ENCODE measurements at places on chromosomes 16 and 17.

- no peak for DNase-seq
Observed at GRCh38 chr17:38926293-38927070, 1.1 kb downstream of the LASP1NB start.

DNA sequence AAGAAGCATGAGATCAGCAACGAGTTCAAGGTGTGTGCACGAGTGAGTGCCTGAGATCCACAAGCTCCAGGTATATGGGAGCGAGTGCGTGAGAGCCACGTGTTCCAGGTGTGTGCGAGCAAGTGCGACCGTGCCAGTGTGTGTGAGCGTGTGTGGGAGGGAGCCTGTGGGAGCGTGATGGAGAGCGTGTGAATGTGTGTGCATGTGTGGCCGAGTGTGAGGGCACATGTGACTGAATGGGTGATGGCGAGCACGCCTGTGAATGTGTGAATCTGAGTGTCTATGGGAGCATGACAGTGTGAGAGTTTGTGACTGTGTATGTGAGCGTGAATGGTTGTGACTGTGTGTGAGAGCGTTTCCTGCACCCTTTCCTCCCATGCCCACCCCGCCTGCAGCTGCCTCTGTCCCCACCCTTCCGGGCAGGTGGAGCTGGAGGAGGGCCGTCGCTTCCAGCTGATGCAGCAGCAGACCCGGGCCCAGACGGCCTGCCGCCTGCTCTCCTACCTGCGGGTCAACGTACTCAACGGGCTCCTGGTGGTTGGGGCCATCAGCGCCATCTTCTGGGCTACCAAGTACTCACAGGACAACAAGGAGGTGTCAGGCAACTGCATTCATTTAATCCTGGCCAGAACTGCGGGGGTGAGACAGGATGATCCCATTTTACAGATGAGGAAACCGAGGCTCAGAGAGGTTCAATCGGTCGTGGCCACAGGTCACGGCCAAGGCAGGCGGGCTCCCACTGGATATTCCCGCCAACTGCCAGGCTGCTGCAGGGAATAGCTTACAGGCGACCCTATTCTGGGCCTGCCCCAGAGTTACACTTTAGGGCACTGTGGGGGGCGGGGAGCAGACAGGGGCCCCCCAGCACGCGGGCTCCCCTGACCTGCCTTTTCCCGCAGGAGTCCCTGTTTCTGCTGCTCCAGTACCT is 3.7 kb downstream of the TMC8 start:
- no peak for DNase-seq

- DNase-seq: no peak
Observed at GRCh38 chr17:3019761-3020160, 43.6 kb downstream of the OR1D5 start.

DNA sequence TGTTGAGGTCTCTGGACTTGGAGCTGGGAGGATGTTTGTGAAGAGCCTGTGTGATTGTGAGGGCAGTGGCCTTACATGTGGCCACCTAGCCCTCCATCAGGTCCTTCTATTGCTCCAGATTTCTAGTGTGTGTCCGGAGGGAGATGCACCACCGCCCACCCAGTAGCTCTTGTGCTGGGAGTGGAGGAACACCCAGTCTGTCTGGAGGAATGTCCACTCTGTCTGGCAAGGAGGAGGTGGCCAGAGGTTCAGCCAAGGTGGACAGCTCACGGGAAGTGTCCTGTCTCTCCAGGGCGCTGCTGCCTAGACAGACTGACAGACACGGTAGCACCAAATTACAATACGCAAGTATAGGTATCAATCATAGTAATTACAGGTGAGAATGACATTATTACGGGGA is 10.6 kb downstream of the RPTOR start:
- DNase-seq: no peak

DNA sequence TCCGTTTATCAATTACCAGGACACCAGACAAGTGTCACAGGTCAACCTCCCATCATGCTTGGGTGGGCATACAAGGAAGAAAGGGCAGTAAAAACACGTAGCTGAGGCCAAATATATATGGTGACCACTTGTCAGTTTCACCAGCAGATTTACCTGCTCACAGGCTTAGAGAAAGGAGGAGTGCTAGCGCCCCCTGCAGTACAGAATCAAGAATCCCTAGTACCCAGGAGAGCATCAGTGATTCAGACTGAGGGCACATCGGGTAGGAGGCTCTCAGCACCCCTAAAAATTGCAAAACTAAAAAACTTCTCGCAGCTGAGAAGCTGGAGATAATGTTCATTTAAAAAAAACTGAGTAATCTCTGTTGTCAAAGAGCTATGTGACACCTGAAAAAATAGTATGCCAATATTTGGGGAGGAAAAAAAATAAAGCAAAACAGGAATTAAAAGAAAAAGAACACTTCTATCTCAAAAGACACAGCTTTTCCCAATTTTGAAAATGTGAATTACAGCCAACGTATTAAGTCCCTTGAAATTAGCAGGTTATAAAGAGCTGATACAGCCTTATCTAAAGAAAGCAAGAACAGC is 21.2 kb upstream of the MON1B start:
- peak; percentile 23 for DNase-seq

DNA sequence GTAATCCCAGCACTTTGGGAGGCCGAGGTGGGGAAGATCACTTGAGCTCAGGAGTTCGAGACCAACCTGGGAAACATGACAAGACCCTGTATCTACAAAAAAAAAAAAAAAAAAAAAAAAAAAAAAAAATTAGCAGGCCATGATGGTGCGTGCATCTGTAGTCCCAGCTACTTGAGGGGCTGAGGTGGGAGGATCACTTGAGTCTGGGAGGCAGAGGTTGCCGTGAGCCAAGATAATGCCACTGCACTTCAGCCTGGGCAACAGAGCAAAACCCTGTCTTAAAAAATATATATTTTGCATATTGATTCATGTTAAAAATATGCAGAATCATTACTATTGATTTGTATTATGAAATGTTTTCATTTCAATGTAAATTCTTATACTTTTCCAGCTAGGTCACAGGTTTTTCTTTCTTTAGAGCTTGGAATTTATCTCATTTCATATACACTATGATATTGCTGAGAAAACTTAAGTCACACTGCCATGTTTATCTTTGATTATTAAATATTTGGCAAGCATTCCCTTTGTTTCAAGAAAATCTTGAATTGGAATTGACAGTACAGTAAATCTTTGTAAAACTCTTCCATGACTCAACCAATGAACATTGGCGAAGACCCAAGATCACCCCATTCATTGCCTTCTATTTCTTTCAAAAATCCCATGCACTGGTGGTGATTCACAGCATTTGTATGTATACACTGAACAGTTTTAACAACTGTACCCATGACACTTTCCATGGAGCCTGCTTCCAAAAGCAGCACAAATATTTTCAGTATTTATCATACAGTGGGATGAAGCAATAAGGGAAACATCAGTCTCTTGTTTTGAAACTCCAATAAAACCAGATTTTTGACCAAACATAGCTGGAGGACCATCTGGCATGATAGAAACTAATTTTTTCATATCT is 83.5 kb upstream of the TNRC6A start:
- peak; percentile 91 for DNase-seq

- no peak for DNase-seq
Observed at GRCh38 chr17:8873801-8874715, 6.6 kb upstream of the PIK3R6 start.

GRCh38 chr16:26464576-26465266 is 602.0 kb upstream of the C16orf82 start:
- DNase-seq: no peak

DNA sequence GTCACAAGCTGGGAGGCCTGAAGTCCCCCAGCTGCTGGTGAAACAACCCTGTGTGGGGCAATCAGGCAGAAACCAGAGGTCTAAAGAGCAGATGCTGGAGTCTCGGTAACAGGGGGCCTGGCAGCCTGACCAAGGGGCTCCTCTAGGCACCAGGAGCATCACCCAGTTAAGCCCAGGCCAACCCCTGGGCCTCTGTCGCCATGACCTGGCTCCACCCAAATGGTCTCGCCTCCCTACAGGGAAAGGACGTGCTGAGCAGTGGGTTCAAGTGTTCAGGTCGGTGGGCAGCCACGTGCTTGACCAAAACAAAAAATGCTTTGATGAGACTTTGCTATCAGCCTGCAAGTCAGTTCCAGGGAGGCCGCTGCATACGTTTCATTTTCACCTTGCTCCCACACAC is 240.3 kb downstream of the ZNF423 start:
- no peak for DNase-seq

GRCh38 chr17:65389949-65390348 is 171.5 kb downstream of the AXIN2 start:
- DNase-seq: no peak

DNA sequence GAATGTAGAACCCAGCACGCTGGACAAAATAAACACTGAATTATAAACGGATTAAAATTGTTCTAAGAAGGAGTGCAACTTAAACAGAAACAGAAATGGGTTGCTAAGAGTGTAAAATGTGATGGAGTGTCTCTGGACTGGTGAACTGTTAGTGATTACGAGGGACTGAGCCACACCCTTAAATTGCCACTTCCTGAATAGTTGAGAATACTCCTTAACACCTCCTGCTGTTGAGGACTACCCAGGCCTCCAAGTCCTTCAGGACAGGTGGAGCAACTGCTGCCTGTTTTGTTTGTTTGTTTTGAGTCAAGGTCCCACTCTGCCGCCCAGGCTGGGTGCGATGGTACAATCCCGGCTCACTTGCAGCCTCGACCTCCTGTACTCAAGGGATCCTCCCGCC is 25.8 kb upstream of the IRF8 start:
- DNase-seq: no peak

DNA sequence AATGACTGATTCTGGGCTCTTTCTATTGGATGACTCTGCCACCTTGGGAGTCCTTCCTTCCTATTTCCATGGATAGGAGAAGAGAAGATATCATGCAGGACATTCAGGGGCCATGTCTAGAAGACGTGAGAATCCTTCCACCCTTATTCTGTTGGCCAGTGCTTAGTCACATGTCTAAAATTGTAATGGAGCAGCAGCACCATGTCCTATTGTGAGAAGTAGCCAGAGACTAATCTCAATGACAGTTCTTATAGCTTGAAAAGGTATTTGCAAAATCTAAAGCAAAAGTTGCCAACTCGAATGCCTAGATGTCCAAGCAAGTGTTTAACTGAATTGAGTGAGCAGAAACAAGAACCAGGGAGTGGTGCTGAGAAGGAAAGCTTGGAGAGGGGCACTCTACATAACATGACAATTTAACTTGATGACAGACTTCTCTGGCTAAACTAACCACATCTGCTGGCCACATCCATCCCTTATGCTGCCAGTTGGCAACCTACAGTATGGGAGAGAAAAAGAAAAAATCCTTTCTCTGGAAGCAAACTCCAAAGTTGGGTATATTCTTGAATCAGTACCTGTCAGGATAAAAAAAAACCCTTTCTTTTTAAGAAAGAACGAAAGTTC is 225.7 kb downstream of the CDH13 start:
- no peak for DNase-seq

DNA sequence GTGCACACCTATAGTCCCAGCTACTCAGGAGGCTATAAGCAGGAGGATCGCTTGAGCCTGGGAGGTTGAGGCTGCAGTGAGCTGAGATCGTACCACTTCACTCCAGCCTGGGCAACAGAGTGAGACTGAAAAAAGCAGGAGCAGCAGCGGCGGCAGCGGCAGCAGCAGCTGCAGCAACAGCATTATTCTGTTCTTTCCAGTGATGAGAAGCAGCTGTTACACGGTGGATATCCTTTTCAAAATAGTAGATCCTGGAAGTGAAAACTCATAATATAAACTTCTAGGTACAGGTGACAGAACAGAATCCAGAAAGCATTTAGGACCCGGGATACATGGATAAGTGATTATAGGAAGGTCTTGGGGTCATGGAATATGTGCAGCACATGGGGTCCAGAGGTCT is 17.8 kb upstream of the HNF1B start:
- no peak for DNase-seq

DNA sequence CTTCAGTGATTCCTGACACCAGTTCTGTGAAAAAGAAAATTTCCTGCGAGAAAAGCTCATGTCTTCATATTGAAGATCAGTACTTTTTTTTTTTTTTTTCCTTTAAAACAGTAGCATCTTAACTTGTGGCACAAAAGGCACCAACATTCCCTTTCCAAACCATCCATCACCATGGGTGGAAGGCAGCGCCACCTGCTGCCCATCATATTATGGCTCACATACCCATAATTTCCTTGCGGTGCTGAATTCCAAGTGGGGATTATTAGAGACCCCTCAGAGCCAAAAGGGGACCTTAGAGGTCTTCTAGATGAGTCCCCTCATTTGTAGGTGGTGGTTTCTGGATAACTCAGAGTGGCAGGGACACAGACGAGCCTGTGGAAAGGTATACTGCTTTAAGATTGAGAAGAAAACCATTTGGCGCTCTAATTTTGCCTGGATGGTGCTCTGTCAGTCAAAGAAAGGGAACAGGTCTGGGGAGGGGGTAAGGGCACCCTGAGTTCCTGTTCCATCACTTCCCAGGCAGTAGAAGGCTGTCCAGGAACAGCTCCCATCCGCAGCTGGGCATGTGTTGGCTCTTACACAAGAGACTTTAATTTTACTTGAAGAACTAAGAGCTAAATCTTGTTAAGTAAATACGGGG is 7.9 kb upstream of the SOST start:
- no peak for DNase-seq

DNA sequence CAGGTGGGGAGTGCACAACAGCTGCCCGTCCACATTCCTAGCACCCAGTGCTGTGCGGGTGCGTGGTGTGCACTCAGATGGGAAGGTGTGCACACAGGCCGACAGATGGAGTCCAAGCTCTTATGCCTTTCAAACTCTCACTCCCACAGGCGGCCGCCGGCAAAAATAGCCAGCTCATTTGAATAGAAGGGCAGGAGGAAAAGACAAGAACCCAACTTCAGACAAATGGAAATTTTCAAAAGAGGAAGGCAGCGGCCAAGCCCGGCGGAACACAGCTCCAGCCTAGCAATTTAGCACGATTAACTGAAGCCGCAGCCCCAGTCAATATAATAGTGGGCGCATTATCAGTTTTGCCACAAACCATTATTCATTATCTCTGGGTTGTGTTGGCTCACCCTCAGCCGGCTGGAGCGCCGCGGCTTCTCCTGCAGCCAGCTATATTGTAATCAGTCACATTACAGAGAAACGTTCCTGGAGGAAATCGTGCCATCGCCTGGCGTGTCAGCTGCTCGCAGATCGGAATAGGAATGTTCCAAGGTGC is 103.9 kb upstream of the SEC14L1 start:
- peak; percentile 9 for DNase-seq

GRCh38 chr16:82695806-82696205 is 69.0 kb downstream of the CDH13 start:
- DNase-seq: no peak

GRCh38 chr17:19346351-19347255 is 15.9 kb downstream of the B9D1 start:
- DNase-seq: peak; percentile 90

- no peak for DNase-seq
Observed at GRCh38 chr16:54856871-54857270, 73.8 kb upstream of the IRX5 start.

- DNase-seq: no peak
Observed at GRCh38 chr16:84782846-84783245, 36.9 kb upstream of the CRISPLD2 start.

- DNase-seq: no peak
Observed at GRCh38 chr17:77127735-77128361, 12.9 kb upstream of the SEC14L1 start.

GRCh38 chr16:4309833-4310266 is 6.0 kb upstream of the GLIS2 start:
- peak; percentile 52 for DNase-seq

Data from kidney glomerular epithelial cell (primary cell).